Hepatocyte (in vitro differentiated cells): ENCODE measurements at places on chromosomes 6 and 20. TPM values are rescaled to one million over a fixed set of nuclear protein-coding genes. Genes with fewer than 3 reads are reported as not detected.

DOK5 gene
- total RNA-seq: 4.9 and 7.0 TPM in 2 replicates

DSP gene
- total RNA-seq: 123 and 156 TPM in 2 replicates

KIF25 gene
- total RNA-seq: 0.40 TPM in 1 of 2 replicates, not detected in the other

RRAGD gene
- total RNA-seq: 22.5 and 28.1 TPM in 2 replicates

RIMS1 gene
- total RNA-seq: 3.5 and 5.5 TPM in 2 replicates

RCAN2 gene
- 6.6 TPM in 2 replicates for total RNA-seq

CST3 gene
- total RNA-seq: 881 and 921 TPM in 2 replicates

CRIP3 gene
- total RNA-seq: 0.80 and 1.6 TPM in 2 replicates

SLC35D3 gene
- total RNA-seq: not detected in 2 replicates

SLC22A16 gene
- total RNA-seq: not detected in 2 replicates

NRSN1 gene
- total RNA-seq: not detected in 2 replicates

- no peak for DNase-seq
Observed at GRCh38 chr6:6741264-6741663, 152.7 kb downstream of the LY86 start.

DNA sequence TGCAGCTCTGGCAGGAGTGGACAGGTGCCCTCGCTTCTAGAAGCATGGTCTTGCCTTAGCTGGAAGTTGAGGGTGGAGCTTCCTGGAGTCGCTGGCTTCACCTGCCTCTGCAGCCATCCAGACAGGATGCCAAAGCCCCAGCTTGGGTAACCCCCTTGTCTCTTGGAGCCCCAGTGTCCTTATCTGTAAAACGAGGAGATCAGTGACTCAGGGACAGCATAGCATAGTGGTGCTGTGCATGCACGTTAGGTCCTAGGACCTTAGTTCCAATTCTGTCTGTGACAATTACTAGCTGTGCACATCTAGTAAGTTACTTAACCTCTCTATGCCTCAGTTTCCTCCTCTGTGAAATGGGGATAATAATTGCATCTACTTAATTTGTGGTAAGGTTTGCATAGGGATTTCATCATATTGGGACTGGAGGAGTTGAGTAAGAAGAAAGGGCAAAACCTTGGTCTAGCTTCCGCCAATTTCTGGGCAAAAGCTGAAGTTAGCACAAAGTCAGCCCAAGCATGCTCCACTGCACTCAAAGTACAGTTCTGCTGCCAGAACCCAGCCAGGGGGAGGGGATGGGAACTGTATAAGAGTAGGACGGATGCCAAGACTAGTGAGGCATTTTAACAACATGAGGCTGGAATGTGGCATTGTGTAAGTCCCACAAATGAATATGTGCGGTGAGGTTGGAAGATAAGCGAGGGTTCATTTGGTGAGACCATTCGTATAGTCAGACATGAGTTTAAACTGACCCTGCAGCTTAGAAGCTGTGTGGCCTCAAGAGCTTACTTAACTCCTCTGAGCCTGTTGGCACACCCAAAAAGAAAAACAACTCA is 24.5 kb downstream of the TOX2 start:
- DNase-seq: peak; percentile 72

DNA sequence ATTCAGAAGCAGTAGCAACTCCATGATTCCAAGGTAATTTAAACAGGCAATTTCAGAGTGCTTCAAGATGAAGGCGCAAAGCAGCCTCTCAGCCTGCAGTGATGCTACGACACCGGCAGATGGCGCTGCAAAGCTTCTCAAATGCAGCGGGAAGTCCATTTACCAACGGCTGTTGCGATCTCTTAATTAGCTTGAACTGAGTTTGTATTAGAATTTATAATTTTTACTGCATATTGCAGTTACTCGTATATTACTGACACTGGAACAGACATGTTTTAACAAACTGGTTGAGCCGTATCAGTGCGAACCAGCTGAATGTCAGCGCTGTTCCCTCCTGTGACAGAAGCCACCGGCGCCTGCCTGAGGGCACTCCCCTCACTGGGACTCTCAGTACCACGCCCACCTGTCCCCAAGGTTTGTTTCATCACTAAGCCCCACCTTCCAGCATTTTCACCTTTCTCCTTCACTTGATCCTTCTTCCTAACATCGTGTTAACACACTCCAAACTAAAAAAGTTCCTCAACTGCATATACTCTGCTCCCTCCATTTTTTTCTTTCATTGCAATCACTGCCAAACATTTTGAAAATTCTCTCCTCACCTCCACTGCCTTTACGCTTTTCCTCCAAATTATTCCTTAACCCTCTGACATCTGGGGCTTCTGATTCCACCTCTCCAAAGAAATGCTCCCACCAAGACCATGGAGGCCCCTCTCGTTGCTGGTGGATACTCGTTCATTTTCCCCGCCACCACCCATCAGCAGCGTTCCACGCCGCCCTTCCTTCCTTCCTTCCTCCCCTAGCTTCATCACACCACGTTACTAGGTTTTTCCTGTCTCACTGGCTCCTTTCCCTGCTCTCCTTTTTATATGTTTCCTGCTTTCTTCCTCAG is 14.5 kb downstream of the GNL1 start:
- DNase-seq: peak; percentile 89

DNA sequence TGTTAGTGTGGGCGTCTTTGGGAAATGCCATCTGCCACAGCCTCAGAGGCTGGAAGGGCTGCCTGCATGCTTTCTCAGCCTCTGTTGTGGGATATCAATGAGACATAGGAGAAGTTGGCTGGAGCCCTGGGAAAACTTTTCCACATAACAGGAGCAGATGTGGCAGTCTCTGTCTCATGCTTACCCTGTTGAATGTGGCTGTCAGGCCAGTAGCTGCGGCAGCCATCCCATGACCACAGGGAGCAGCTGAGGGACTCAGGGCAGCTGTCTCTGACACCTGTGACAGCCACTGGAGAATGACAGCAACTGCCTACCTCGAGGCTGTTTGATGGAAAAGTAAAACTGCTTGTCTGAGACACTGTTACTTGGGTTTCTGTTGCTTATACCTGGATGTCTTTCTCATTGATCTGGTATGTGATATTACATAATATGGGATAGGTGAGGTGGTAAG is 64.4 kb downstream of the TULP4 start:
- DNase-seq: no peak

DNA sequence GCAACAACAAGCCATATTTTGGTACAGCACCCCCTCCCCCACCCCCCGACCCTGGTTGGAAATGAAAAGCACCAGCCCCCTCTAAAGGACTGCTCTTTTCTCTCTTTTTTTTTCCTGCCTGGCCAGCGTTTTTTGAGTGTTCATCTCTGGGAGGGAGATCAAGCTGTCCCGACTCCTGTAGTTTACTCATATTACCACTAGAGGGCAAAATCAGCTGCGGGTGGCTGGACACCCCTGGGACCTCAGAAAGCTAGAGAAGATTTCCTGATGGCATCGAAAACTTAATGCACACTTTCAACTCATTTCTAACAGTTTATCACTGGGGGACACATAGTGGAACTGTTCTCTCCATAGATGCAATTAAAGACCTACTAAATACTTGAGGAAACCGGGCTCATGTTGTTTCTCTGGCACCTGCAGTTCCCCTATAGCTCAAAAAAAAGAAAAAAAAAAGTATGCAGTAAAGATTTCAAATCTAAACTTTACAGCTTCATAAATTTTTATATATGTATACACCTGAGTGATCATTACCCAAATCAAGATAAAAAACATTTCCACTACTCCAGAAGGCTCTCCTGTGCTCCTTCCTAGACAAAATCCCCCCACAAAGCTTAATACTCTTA is 24.4 kb downstream of the CNBD2 start:
- DNase-seq: peak; percentile 75

DNA sequence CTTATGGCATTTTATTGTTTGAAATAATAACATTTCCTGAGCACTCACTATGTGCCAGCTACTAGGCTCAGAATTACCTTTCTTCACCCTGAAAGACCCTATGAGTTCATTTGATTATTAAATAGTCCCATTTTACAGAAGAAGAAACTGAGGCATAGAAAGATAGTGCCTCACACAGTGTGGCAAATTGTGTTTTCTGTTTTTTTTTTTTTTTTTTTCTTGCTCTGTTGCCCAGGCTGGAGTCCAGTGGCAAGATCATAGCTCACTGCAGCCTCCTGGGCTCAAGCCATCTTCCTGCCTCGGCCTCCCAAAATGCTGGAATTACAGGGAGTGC is 59.7 kb upstream of the PTPN1 start:
- DNase-seq: no peak

DNA sequence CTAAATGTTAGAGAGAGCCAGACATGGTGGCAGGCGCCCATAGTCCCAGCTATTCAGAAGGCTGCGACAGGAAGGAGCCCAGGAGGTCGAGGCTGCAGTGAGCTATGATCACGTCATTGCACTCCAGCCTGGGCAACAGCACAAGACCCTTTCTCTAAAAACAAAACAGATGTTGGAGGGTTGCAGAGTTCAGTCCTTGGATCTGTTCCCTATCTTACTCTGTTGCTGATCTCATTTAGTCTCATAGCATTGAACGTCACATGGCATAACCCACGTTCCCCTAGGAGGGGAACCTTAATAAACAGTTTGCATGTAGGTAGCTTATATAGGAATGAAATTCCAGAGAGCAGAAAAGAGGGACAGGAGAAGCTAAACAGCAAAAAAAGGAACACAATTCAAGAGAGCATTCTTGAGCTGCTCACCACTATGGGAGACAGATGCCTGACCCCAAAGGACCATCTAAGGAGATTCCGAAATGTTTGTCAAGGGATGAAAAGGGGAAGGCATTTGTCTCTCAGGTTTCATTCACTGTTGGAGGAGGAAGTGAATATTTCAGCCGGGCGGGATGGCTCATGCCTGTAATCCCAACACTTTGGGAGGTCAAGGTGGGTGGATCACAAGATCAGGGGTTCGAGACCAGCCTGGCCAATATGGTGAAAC is 54.6 kb upstream of the PIM1 start:
- no peak for DNase-seq

- no peak for DNase-seq
Observed at GRCh38 chr6:35477551-35478179, 9.5 kb downstream of the RPL10A start.

GRCh38 chr6:16168858-16169257 is 40.0 kb downstream of the MYLIP start:
- DNase-seq: peak; percentile 40

- DNase-seq: no peak
Observed at GRCh38 chr6:74851596-74851995, 354.3 kb downstream of the COL12A1 start.

GRCh38 chr20:49642816-49643215 is 70.9 kb downstream of the B4GALT5 start:
- no peak for DNase-seq

DNA sequence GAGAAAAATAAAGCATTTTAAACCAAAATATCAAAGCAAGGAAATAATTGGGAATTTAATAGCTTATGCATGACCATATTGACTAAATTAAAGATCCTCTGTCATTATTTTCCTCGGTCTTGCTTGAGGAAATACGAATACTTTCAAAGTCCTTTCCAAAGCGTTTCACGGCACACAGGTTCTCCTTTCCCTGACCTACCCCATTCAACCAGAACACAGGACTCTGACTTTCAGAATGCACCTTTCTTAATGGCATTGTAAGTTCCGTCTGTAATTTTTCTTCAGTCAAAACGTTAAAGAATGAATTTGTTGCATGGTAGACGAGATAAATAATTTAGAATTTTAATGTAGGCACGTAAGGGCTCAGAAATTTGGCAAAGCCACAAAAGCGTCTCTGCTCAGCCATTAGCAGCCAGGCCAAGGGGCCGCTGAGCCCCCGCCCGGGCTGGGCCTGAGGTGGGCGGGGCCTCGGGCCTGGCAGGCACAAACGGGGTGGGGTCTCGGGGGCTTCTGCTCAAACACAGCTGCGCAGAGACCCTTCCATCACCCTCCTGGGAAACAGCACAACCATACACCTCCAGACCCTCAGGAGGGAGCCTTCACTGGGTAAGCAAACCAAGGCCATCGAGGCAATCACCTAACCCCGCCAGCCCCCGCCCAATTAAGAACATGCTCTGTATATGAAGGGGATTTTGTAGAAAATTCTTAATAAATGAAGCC is 3.4 kb downstream of the NEDD9 start:
- peak; percentile 50 for DNase-seq

DNA sequence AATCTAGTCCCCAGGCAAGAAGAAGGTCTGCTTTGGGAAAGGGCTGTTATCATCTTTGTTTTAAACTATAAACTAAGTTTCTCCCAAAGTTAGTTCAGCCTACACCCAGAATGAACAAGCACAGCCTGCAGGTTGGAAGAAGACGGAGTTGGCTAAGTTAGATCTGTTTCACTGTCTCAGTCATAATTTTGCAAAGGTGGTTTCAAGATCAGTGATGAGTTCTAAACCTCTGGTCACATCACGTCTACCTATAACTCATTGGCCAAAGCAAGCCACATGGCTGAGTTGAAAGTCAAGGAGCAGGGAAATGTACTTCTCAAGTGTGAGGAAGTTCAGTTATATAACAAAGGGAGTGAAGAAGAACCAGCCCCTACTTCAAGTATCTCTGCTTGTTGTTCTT is 50.5 kb upstream of the ECI2 start:
- DNase-seq: no peak

- DNase-seq: no peak
Observed at GRCh38 chr6:85496009-85496579, 46.2 kb downstream of the NT5E start.

DNA sequence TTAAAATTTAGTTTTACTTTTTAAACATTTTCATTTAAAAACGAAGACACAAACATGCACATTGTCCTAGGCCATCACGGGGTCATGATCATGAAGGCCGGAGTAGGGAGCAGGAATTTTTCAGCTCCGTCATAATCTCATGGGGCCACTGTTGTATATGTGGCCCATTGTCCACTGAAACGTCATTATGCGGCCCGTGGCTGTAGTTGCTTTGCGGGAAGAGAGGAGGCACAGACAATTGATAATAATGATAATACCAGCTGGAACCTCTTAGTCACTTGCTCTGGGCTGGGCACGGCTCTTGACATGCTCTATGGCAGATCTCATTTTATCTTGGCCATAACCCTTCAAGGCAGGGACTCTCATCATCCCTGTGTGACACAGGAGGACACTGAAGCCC is 56.5 kb upstream of the FNDC1 start:
- DNase-seq: no peak

DNA sequence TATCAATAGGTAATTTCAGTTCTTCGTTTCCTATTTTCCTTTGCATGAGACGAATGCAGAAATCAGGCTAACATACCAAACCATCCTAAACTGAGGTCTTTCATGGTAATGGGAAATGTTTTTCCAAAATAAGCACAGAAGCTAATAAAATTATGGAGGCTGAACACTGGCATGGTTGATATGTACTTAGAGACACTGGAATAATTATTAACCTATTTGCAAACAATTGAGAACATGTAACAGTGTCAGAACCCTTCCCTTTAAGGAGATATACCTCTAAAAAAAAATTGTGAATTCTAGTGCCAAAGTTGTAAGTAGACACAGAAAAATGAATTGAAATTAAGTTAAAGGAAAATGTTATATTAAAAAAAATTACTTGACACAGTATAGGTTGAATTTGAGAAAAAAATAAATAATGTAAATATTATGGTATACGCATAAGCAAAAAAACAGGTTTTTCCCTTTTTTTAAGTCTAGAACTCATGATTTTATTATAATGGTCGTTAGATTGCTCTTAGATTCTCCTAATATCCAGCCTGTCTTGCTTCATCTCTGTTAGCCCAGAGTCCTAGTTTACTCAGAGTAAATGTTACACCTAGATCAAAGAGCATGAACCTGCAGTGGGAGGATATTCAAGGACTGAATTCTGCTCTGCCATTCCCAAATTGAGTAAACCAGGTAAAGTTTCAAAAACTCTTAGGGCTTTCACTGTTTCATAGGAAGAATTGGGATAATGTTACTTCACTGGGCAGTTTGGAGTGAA is 1.7 kb downstream of the SLC17A2 start:
- DNase-seq: no peak

GRCh38 chr6:71289039-71289801 is 609 bp downstream of the OGFRL1 start:
- peak; percentile 52 for DNase-seq
